ENCODE measurements at places on chromosomes 3 and 15. TPM values are rescaled to one million over a fixed set of nuclear protein-coding genes. Genes with fewer than 3 reads are reported as not detected.

DNA sequence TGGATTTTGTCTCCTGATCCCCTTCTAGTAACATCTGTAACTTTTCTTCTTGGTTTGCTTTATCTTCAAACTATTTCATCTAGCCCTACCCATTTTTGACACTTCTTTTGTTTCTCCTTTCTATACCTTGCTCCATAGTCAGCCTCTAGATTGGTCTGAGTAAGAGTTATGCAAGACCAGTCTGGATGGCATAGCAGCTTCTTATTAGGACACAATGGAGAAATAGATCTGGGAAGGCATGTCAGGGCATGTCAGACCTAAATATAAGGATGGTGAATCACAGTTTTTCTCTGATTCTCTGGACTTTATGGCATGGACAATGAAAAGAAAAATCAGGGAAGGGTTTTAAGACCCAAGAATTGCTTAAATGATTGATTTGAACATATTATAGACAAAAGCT lies 452.5 kb downstream of the RAP2B start:
- peak; percentile 64 for DNase-seq

Gene ERICH6
- total RNA-seq: not detected

DNA sequence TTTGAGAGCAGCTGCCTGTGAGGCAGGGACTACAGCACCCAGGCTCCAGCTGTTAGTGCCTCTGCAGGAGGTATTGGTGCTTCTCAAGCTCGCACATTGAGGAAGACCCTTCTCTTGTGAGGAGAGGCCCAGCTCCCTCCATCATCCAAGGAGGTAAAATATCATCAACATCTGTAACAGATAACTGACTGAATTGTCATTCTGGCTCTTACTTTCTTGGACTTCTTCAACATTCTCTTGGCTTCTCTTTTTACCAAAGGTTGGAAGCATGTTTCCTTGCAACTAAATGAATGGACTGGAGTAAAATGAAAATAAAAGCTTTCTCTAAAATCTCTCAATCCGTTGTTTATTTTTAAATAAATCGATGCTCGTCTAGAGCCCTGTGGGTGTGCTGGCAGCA lies 53.1 kb upstream of the PXYLP1 start:
- DNase-seq: no peak

DNA sequence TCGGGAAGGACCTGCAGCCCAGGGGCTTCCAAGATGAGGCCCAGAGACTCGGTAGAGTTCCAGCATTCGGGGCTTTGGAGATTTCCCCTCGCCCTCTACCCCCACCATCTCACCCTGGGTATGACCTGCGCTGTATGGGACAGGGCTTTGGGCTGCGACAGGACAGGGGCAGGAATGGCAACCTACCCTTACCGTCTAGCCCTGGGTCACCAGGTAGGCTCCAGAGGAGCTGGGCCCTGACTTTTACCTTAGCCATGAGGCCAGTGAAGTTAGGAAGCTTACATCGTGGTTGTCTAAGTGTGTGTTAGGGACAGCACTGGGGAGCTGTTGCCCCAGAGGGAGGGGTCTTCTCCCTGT lies 683 bp downstream of the PPM1M start:
- no peak for DNase-seq

GRCh38 chr3:64459711-64460110 lies 228.1 kb downstream of the ADAMTS9 start:
- DNase-seq: no peak

DNA sequence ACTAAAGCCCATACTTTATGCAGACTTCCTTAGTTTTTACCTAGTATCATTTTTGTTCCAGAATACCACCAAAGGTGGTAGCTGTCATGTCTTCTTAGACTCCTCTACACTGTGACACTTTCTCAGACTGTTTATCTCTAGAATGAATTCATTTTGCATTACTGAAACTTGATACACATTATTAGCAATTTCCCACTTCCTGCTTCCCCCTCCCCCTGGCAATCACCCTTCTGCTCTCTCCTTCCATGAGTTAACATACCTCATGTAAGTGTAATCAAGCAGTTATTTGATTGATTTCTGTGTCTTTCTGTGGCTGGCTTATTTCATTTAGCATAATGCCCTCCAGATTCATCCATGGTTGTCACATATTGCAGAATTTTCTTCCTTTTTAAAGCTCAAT lies 204.9 kb downstream of the STAG1 start:
- no peak for DNase-seq

GRCh38 chr3:183870563-183870962 lies 14.1 kb downstream of the PARL start:
- DNase-seq: no peak

Data from myocyte (in vitro differentiated cells).